NCI-H460 (cell line): ENCODE measurements at places on chromosomes 3 and 15. TPM values are rescaled to one million over a fixed set of nuclear protein-coding genes. Genes with fewer than 3 reads are reported as not detected.

DNA sequence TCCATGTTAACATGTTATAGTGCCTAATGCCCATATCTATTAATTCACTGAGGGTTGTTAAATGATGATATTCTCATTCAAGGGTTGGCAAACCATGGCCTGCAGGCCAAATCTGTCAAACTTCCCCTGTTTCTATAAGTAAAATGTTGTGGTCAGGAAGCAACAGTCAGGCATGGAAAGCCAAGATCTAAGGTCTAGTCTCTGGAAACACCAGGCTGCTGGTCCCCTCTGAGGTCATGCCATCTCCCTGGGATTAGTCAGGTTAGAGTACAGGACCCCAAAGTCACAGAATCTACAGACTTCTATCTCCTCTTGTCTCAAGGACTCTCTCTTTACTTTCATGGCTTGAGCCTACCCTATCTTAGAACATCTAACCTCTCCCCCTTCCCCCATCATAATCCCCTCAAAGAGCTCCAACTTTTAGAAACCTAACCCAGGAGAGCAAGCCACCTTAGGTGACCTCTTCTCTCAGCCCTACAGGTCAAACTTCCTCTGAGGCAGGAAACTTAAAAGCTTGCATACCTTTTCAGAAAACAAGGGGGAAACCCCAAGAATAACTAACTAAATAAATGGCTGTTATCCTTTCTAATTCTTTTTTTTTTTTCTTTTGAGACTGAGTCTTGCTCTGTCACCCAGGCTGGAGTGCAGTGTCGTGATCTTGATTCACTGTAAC is 15.3 kb upstream of the HERC1 start:
- DNase-seq, result no peak

DNA sequence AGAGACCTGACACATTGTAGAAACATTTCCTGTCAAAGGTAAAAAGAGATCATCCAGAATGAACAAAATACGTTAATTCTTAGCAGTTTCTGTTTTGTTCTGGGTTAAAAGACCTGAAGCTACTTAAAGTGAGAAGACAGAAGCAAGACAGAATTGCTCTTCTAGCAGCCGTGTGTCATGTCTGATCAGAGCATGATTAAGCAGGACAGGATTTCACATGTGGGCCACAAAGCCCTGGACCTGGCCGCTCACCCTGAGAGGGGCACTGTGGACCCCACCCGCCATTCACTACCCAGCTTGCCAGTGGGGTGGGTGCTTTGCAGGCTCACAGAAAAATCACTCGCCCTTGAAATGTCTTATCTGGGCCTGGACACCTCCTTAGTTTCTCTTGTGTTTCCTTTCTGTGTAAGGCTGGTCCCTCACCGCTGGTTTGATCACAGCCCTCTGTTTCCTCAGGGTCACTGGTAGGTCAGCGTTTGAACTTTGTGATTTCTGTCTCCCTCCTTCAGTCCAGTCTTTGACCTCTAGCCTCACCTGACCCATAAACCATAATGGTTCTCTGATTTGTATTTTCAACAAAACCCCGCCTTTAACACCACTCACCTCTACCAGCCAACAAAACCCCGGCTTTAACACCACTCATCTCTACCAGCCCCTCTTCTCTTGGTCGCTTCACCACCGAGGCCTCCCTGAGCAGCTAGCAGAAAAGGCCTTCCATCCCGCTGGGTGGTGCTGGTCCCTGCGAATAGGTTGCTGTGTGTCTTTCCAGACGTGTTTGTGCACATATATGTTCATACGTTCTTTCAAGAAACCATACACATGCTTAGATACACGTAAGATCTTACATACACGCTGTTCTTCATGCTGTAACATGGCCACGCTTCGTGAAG is 185.0 kb downstream of the OR4M2 start:
- peak; percentile 82 for DNase-seq

The ARIH1 gene
- 54.8 and 61.2 TPM in 2 replicates for total RNA-seq

DNA sequence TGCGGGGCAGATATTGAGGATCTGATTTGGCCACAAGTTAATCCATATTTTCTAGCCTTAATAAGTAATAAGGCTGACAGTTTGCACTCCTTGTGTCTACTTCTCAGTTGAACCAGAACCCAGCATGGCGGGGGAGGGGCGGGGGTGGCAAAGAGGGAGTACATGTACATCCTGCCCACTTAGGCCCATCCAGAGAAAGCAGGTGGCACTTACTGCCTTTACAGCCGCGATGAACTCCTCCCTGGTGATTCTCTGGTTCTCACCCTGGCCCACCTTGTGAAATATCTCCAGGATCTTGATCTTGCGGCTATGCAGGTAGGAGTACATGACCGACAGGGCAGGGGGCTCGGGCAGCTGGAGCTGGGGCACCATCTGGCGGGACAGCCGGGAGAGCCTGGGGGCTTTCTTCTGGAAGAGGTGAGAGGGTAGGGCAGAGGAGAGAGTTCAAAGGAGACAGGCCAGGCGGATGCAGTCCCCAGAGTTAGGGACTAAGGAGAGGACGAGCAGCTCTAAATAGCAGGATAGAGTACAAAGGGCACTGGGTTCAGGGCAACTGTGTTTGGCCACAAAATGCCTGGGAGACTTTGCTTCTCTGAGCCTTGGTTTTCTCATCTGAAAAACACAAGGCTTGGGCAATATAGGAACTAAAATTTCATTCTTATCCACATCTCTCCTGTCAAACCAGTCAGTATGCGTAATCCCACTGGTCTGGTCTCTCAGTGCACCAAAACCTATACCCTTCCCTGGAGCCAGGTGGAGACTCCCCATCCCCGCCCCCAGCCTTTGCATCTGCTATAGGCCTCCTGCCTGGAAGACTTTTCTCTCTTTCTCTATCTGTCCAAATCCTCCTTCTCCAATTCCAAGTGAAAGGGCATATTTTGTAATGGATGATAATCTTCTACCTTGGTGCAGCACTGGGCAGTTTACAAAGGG is 10.1 kb downstream of the EFCAB12 start:
- no peak for DNase-seq

- DNase-seq, result no peak
These were observed 577 bp downstream of the ZNF148 start for GRCh38 chr3:125374501-125374995.

DNA sequence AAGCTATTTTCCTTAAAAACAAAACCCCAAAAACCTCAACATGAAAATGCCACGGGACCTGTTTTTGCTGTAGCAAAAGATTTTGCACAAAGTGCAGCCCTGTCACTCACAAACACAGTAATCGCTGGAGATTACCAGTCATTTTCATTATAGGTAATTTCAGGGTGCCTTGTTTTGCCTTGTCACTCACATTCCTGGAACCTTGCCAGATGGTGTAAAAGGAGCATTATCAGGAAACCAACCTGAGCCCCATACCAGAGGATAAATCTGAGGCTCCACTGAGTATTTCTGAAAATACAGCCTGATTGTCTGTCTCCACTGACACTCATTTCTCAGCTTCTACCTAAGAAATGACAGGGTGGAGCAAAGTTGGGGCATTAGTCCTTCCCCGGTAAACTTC is 791.3 kb upstream of the LMCD1 start:
- DNase-seq, result no peak

DNA sequence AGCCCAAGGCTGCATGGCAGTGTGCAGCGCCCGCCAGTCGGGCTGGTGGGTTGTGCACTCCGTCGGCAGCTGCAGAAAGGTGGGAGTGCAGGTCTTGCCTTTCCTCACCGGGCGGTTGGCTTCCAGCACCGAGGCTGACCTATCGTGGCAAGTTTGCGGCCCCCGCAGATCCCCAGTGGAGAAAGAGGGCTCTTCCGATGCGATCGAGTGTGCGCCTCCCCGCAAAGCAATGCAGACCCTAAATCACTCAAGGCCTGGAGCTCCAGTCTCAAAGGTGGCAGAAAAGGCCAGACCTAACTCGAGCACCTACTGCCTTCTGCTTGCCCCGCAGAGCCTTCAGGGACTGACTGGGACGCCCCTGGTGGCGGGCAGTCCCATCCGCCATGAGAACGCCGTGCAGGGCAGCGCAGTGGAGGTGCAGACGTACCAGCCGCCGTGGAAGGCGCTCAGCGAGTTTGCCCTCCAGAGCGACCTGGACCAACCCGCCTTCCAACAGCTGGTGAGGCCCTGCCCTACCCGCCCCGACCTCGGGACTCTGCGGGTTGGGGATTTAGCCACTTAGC is 4.3 kb downstream of the ISL2 start:
- no peak for DNase-seq

DNA sequence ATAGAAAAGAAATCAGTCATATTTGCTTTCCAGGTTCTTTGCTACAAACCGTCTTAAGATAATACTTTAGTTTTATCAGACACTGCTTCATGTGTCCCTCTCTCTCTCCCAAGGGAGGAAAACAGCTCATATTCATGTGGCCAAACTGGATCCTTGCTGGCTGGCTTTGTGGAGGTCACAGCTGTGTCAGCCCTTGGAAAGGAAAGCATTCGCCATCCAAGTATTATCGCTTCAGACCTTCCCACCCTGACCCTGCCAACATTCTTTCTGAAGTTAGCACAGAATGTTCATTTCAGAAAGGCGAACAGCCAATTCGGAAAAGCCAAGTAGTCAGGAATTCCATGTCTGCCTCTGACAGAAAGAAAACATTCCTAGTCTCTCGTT is 213.6 kb downstream of the FEZF2 start:
- no peak for DNase-seq

- DNase-seq, result no peak
These were observed 120.7 kb upstream of the WNT5A start for GRCh38 chr3:55607844-55608243.

The SUCNR1 gene
- 3.3 and 3.8 TPM in 2 replicates for total RNA-seq
